H4 (cell line): ENCODE measurements at places on chromosomes 5 and 9. TPM values are rescaled to one million over a fixed set of nuclear protein-coding genes. Genes with fewer than 3 reads are reported as not detected.

DNA sequence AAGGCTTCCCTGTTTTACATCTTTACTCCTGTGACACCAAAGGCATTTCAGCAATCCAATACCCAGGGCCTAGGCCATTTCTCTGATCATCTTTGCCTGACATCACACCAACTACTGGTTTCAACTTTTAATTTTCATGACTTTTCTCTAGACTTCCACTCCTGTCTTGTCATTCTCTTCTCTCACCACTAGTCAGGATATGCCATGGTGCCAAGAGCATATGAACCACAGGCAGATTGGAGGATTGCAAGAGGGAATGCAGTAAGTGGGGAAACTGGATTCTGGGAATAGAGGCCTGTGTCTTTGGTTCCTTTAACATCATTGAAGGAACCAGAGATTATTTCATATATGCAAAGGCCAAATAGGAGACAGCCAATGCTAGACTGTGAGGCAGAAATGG lies 69.3 kb downstream of the ANKRD31 start:
- peak; percentile 21 for DNase-seq

DNA sequence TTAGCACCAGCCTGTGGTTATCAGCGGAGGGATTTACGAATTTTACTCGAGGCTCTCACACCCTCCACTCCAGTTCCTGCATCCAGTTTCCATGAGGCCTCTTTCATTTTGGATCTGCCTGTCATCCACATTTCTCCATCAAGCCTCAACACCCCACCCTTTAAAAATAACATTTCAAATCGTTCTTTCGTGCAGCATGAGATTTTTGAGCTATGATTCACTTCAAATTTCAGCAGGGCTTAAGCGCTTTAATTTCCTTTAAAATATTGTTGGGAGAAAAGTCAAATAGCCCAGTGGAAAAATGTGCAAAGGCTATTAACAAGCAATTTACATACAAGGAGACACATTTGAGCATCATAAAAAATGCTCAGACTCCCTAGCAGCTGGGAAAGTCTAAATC lies 103.2 kb downstream of the MSX2 start:
- DNase-seq: no peak

DNA sequence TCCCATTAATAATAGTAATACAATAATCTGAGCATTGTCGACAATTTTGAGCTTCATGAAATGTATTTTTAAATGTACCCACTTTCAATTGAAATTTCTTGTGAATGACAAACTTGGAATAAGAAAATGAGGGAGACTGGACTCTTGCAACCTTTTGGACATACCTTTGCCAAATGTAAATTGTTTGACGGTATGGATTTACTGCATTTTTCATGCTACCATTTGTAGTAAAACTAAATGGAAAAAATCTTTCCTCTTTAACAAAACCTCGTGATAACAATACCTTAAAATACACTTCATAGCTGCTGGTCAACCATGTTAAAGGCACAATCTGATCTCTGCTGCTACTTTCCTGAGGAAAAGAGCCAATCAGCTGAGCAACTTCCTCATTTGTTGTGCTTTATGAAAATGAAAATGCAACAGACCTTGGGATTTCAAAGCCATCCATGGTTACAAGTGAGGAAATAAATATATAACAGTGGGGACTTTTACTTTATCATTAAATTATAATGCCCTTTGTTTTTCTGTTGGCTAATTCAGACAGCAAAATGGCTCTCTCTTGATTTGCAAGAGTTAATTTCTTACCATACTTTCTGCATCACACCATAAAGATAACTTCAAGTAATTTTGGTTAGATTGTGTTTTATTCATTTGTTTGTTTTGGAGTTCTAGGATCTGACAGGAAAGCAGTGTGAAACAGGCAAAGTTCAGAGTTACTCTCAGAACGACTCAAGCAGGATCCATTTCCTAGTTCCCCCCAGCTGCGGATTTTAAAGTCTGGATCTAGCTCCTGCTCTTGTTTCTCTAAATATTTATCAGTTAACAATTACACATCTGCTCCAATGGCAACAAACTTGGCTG lies 1.1 kb downstream of the ALDH1A1 start:
- no peak for DNase-seq

GRCh38 chr5:172956936-172957335 lies 2.3 kb upstream of the RPL26L1 start:
- no peak for DNase-seq

DNA sequence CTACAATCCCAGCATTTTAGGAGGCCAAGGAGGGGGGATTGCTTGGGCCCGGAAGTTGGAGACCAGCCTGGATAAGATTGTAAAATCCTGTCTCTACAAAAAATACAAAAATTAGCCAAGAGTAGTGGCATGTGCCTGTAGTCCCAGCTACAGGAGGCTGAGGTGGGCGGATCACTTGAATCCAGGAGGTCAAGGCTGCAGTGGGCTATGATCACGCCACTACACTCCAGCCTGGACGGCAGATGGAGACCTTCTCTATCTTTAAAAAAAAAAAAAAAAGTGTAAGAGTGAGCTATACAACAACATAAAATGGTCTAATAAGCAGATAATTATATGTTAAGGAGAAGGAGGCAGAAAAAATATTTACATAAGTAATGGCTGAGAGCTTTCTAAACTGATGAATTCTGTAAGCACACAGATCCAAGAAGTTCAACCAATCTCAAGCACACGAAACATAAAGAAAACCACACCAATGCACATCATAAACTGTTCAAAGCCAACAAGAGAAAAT lies 23.0 kb downstream of the CDC14B start:
- DNase-seq: no peak

- no peak for DNase-seq
These were observed 41.0 kb downstream of the ESM1 start for GRCh38 chr5:54944364-54944763.

DNA sequence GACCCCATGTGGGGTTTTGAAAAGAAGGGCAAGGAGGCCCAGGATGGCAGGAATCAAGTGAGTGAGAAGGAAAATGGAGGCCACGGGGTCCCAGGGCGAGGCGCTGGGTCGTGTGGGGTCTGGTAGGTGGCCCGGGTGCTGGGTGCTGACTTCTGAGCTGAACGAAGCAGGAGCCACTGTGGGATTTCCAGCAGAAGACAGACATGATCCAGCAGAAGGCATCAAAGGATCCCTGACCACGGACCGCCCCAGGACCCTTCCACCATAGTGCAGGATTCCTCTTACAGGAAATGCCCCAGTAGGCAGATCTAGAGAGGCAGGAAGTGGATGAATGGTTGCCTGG lies 106.7 kb downstream of the ADAMTS2 start:
- no peak for DNase-seq

GRCh38 chr5:20536813-20537212 lies 548.8 kb upstream of the CDH18 start:
- DNase-seq: no peak

GRCh38 chr5:1217596-1218206 lies 7.5 kb upstream of the SLC6A18 start:
- DNase-seq: no peak

DNA sequence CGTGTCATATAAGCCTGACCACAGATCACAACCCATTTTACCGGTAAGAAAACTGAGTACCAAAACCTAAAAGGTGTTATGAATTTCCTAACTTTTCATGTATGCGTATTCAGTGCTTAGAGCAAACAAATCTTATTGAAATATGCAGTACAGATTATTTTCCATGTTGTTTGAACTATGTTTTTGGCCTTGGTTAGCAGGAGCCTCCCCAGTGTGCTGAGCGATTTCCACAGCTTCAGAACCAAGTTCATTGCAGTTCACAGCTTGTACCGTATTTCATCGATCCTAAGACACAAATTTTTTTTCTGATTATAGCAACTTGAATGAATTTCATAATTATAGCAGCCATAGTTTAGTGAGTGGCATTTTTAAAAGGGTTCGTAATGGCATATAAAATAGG lies 13.7 kb downstream of the ADAMTSL1 start:
- DNase-seq: no peak

The PCDHB7 gene
- total RNA-seq: 5.1 and 6.9 TPM in 2 replicates

The PCDHGA6 gene
- total RNA-seq: 0.97 and 1.5 TPM in 2 replicates

The SLC4A9 gene
- total RNA-seq: not detected in 2 replicates

The SPINK4 gene
- total RNA-seq: 4.5 TPM in 1 of 2 replicates, not detected in the other

The AIF1L gene
- total RNA-seq: 3.3 TPM in 2 replicates

The QRFP gene
- not detected in 2 replicates for total RNA-seq
